CD4-positive, alpha-beta T cell treated with Interleukin-1 beta for 1 hour (primary cell): ENCODE measurements at places on chromosomes 6 and 20.

- DNase-seq = no peak
These were observed 67.5 kb upstream of the COL21A1 start for GRCh38 chr6:56314683-56315523.

GRCh38 chr6:30861257-30862048 lies 22.9 kb upstream of the DDR1 start:
- no peak for DNase-seq

- peak; percentile 34 for DNase-seq
These were observed 2.8 kb upstream of the ASF1A start for GRCh38 chr6:118890997-118891790.

DNA sequence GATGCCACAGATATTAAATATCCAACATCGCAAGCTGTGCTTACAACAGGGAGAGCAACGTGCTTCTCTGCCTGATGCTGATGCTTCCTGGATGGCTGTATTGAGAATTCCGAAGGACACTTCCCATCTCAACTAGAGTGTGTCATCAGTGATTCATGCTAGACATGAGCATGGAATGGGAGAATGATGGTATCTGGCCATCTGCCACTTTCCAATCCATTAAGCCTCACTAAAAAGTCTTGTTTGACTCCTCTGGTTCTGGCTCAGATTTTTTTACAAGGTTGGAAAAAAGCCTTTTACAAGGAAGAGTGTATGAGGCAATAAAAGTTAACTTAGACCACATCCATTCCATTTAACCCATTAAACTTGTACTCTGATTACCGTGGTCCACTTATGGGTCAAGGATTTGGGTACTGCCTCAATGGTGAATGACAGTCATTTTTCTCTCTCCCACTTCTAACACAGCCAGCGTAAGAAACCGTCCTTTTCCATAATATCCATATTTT lies 265.3 kb downstream of the UST start:
- no peak for DNase-seq

DNA sequence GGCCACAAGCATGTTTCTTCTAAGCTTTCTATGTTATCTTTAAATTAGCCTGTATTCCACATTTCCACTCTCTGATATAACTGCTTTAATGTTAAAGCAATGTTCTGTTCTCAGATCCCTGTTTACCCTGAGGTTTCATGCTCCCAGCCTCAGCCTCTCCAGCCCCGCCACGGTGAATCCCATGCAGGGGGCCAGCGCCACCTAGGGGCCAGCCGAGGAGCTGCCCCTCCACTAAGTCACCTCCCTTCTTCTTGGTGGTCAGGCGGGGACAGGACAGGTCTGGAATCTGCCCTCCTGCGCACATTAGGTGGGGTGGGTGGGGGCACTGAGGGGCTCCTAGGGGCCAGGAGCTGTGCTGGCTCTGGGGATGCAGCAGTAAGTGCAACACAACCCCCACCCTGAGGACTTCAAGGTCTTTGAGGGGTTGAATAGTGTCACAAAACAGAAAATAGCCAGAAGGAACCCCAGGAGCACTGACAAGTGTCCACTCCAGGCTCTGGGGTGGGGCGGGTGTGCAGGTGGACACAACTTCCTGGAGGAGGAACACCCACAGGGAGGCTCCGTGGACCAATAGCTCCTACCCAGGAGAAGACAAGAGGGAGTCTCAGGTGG lies 61.6 kb downstream of the RAB44 start:
- DNase-seq = peak; percentile 80

DNA sequence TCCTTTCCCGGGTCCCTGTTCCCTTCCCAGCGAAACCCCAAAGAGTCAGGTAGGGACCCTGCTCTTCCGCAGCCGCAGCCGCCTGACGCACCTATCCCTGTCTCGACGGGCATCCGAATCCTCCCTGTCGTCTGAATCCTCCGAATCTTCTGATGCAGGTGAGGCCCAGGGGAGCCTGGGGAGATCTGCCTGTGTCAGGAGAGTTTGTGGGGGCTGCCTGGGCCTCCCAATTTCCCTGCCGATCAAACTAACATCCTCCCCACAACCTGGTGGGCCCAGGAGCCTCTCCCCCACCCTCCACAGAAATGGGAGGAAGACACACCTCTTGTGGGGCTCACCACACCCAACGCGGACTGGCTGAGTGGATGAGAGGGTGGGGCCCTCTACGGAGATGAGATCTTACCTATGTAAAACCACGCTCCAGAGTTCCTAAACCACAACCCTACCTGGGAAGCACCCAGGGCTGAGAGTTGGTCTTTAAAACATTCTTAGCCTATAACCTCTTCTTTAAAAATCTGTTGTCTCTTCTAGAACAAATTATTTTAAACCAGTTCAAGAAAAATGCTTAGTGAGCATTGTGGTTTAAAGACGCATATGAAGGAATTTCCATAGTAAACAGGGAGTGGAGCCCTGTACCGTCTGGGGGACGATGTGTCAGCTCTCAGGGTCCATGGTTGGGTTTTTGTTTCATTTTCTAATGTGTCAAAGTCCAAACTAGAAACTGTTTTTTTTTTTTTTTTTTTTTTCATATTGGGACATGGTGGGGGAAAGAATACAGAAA lies 1.7 kb downstream of the CDC25B start:
- DNase-seq = peak; percentile 65

- no peak for DNase-seq
These were observed 595.5 kb downstream of the COL12A1 start for GRCh38 chr6:74610352-74610751.

- no peak for DNase-seq
These were observed 98.4 kb downstream of the SYCP2 start for GRCh38 chr20:59835057-59835447.

DNA sequence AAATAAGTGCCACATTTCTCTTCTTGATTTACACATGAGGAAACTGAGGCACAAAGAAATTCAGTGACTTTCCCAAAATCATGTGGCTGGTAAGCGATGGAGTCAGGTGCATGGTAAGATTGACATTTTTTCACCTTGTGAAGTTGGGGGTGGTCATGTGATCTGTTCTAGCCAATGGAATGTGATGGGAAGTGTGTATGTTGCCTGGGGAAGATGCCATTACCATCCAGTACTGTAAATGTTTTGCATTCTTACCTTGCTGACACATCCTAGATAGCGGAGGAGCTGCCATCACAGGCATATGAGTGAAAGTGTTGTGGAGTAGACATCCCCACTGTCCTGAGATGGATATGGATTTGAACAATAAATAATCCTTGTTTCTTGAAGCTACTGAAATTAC lies 499.6 kb upstream of the SULF2 start:
- DNase-seq = no peak

DNA sequence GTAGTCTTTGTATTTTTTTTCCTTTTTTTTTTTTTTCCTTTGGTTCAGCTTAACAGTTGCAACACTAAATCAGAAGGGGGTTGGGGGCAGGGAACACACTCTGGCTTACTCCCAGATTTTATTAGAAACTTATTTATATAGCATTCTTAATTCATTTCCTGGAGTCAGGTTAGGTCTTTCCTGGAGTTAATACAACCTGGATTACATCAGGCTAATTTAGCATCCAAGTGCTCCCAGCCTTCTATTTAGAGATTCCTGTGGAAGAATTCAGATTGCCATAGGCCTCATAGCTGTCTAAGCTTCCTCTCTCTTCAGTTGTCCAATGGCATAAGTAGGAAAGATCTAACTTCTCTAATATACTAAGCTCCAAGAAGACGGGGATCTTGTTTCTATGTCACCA lies 35.8 kb upstream of the PKHD1 start:
- DNase-seq = no peak

GRCh38 chr20:19770375-19770774 lies 12.3 kb downstream of the RIN2 start:
- DNase-seq = no peak

DNA sequence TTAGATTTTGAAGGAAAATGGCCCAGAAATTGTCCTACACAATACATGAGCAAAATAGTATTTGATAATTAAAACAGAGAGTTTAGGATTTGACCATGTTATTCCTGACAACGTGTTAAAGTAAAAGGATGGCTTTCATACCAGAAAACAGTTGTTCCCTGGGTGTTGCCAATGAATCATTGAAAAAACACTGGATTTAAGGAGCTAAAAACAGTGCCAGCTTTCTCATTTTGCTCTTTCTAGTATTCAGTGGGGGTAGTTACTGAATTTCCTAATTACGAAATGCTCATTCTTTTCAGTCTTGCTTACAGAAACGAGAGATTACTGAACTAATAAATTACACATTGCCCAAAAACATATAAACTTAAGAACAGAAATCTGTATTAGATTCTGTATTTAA lies 26.6 kb upstream of the SNAP91 start:
- no peak for DNase-seq

DNA sequence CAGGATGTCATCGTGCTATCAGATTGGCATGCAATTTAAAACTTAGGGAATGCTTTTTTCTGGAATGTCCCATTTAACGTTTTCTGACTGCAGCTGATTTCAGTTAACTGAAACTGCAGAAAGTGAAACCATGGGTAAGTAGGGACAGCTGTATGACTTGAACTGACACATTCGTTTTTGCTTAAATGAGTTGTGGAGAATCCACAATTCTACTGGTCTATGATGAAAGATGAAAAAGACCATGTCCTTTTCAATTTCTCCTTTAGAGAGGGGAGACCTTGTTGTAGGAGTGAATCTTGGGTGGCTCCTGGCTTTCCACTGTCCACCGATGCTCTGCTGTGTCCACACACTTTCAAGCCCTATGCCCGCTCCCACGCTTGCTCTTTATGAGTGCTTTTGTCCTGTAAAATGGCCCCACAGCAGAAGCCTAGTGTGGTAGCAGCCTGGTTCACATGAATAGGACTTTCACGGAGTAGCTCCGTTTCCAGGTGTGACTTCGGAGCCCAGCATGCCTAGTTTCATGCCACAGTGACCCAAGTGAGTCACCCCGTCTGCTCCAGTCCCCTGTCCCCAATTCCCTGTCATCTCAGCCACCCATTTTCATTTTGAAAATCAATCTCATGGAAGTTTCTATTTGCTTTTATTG lies 21.9 kb downstream of the DYNLT1 start:
- no peak for DNase-seq

DNA sequence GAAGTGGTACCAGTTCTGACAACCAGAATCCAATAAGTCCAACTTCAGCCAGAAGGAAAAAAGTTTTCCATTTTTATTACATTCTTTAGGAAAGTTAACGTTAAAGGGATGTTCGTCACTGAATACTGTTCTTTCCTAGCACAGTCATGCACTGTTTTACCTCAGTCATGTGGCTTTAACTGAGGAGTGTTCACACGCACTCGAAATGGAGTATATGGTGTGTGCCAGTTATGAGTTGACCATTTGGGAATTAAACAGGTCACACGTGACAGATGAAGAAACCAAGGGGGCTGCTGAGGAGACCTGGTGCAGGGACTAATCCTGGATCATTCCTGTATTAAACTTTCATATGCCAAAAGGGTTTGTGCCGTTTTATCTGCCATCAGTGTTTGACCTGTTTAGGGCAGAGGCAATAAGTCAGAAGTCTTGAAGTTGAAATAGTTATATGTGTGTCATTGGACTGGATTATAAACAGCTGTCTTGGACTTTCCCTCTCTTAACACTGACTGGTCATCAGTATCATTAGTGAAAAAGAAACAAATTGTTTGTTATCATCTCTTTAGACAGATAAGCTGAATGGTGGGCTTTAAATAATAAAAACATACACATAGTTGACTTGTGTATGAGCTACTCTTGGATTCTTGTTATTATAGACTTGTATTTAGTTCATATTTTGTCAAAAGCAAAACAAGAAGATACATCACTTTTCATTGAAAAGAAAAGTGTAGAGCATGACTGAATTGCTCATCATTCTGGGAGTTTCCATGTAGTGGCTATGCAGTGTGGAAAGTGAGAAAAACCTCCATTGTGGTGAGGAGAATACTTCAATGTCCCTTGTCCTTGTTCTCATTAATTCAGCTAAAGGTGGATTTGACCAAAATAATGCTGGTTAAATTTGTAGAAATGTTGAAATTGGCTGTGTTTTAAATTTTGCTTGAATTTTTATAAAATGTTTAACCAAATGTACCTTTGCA lies 123.5 kb upstream of the SAMD5 start:
- no peak for DNase-seq

- no peak for DNase-seq
These were observed 60.2 kb downstream of the TFAP2C start for GRCh38 chr20:56689318-56689717.

GRCh38 chr6:25710287-25710686 lies 44.3 kb upstream of the SLC17A4 start:
- DNase-seq = no peak

DNA sequence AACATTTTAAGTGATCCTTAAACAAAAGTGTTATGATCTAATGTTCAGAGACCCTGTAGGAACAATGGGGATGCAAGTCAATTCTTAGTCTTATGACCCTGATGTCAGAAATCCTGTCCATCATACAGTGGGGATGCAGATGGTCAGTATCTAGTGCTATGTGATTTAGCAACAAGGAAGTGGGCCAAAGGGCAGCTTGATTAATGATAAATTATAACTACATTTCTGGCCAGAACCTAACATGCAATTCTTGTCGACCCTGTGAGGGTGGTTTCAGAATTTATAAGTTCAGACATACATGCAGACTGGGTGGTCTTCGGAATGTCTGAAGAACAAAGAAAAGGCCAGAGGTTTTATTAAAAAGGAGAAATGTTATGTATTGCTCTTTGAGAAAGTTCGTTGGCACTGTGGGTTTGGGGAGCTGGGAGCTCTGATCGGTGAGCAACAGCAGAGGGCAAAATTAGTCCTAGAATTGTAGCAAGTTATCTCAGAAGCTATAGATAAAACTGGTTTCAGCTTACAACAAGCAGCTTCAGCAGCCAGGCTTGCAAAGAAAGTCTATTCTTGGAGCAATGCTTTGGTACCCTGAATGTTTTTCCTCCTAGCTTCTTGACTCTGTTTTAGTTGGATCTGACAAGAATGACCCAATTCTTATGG lies 50.8 kb downstream of the RPF2 start:
- no peak for DNase-seq

DNA sequence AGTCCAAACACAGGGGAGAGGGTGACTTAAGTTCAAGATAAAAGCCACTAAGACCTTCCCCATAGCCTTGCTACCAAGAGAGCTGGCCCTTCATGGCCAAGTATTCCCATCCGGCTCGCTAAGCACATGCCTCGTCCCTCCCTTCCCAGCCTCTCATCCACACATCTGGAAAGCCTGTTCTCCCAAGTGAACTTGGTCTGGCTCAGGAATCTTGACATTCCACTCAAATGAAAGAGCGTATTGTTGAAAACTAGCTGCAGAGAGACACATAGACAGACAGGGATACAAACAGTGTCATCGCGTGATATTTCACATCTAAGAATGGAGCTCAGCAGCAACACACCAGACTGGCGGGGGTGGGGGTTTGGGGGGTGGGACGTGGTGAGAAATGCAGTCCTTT lies 182.8 kb upstream of the FOXQ1 start:
- DNase-seq = no peak
